GM19239 (cell line): ENCODE measurements at places on chromosomes 6 and 20.

DNA sequence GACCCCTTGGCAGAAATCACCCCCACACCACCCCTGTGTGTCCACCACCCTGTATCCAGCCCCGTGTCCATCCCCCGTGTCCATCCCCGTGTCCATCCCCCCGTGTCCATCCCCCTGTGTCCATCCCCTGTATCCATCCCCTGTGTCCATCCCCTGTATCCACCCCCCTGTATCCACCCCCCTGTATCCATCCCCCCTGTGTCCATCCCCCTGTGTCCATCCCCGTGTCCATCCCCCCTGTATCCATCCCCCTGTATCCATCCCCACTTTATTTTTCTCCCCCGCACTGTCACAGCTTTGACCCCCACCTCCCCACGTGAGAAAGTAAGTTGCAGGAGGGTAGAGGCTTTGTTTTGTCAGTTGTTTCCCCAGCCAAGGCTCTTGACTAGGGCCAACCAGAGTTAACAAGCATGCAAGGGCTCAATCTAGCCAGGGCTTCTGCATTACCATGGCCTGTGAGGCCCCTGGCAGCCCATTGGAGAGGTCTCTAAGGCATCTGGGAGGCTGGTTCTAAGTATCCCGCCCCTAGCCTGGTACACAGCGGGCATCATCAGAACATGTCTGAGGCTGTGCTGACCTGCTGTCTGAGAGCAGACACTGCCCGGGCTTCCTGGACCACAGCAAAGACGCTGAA, 18.1 kb upstream of the SIRPA start:
- DNase-seq: peak; percentile 65

GRCh38 chr6:90610301-90610750, 23.5 kb upstream of the MAP3K7 start:
- DNase-seq: no peak

DNA sequence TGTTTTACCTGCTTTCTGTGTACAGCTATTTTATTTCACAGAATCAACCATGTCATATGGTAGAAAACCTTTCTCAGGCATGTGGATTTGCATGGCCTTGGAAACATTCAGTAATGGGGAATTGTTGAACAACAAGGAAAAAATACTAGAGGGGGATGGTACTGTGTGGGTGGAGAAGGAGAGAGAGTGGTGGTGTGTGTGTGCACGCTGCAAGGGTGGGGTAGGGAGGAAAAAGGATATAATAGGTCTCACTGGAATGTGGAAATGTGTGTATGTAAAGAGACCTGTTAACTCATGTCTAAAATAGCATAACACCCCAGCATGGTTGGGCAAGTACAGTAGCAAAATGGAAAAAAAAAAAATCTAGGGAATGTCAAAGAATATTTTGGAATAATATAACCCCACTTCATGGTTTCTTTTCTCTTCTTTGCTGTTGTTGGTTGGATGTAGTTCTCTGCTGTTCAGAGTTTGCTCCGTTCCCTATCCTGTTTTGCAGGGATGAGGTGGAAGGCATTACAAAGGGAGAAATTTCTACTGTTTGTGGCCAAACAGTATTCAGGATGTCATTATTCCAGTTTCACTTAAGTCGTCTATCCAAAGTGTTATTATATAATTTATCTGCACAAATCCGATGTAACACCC, 93.9 kb upstream of the CITED2 start:
- DNase-seq: no peak

DNA sequence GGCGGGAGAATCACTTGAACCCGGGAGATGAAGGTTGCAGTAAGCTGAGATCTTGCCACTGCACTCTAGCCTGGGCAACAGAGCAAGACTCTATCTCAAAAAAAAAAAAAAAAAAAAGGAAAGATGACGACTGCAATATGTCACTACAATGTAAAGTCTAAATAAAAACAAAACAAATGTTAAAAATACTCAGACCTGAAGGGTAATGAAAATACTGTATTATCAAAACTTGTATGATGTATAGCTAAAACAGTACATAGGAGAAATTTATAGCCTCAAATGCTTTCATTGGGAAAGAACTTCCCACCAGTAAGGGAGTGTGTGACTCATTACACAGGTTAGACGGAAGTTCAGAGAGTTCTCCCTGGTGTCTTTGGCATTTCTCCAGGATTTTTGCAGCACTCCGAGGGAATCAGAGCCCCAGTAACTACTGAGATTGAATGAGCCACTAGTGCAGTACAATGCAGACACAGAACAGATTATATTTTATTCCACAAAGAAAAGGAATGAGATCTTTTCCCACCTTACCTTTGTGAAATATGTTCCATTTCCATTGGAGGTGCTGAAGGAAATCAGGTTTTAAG, 12.5 kb upstream of the RALGAPB start:
- DNase-seq: no peak

DNA sequence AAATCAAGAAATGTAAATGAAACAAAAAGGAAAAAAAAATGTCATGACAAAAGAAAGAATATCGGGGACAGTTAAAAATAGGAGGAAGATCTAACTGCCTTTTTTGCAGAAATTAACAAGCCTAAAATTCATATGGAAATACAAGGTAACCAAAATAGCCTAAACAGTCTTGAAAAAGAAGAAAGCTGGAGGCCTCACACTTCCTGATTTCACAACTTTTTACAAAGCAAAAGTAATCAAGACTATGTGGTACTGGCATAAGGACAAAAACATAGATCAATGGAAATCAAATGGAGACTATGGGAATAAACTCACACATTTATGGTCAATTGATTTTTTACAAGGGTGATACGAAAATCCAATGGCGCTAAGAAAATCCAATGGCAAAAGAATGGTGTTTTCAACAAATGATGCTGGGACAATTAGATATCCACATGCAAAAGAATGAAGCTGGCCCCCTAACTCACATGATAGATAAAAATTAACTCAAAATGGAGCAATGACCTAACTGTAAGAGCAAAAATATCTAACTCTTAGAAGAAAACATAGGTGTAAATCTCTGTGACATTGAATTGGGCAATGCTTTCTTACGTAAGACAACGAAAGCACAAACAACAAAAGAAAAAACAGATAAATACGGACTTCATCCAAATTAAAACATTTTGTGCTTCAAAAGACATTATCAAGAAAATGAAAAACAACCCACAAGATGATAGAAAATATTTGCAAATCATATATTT, 24.5 kb downstream of the MAP3K5 start:
- no peak for DNase-seq

DNA sequence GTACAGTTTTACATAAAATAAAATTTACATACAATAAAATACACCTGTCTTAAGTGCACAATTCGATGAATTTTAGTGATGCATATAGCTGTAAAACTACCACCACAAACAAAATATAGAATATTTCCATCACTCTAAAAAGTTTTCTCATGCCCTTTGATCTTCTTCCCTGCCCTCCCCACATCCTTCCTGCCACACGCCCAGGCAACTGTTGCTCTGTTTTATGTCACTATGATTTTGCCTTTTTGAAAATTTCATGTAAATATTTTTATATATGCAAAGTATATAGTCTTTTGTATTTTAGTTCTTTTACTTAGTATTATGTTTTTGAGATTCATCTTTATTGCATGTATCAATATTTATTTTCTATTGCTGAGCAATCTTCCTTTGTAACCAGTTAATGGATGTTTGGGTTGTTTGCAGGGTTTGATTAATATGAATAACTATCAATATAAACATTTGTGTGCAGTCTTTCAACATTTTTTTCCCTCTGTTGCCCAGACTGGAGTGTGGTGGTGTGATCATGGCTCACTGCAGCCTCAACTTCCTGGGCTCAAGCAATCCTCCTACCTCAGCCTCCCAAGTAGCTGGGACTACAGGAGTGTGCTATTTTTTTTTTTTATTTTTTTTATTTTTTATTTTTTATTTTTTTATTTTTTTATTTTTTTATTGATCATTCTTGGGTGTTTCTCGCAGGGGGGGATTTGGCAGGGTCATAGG, 23.8 kb upstream of the SAMHD1 start:
- peak; percentile 22 for DNase-seq

- no peak for DNase-seq
Observed at GRCh38 chr6:44826025-44826676, 438.6 kb downstream of the CDC5L start.

- no peak for DNase-seq
Observed at GRCh38 chr20:34179637-34180360, 61.4 kb upstream of the ASIP start.

DNA sequence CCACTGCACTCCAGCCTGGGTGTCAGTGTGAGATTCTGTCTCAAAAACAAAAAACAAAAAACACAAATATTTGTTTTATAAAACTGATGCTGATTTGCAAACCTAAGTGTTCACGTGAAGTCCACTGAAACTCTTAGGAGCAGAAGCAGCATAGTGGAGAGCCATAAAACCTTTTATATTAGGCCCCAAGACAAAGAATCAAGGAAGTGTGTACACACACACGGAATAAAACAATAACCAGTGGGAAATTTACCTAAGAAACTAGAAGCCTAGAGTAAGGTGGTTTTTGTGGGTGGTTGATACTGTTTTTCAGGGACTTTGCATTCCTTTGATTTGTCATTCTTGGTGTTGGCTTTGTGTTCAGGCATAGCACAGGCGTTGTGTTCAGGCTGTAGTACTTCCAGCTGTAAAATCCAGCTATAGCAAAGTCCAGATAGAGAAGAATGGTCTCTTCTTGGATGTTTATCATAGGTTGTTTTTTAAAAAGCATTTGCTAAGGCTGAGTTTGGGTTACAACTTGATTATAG, 61.3 kb downstream of the ATRN start:
- DNase-seq: no peak

DNA sequence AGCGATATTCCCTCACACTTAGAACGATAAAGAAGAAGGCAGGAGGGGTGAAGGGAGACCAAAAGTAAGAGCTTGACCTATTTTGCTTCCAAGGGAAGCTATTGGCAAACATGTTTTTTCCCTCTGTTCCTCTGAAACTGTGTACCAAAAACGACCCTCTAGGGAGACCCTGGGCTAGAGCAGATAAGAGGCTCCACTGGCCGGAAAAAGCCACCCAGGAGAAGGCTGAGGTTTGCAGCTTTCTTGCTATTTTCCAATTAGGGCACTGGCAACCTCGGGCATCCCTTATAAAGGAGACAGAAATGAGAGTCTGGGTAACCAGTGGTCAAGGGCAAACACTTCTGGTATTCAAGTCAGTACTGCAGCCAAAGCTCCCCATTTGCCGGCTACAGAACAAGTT, 168.0 kb downstream of the KIF16B start:
- DNase-seq: no peak

DNA sequence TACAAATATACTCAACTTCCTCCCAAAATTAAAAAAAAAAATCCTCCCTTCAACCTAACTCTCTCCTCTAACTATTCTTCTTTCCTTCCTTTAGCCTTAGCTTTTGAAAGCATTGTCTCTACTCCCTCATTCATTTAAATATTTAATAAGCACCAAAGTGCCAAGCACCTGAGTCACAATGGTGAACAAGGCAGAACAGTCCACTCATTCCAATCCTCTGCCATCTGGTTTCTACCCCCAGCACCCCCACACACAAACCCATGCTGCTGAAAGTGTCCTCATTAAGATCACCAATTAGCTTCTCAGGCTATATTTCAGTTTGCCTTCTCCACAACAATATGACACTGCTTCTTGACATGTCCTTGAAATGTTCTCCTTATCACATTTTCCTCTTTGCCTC, 76.3 kb downstream of the DTNBP1 start:
- no peak for DNase-seq

- no peak for DNase-seq
Observed at GRCh38 chr20:58576603-58576970, 61.4 kb upstream of the APCDD1L start.

DNA sequence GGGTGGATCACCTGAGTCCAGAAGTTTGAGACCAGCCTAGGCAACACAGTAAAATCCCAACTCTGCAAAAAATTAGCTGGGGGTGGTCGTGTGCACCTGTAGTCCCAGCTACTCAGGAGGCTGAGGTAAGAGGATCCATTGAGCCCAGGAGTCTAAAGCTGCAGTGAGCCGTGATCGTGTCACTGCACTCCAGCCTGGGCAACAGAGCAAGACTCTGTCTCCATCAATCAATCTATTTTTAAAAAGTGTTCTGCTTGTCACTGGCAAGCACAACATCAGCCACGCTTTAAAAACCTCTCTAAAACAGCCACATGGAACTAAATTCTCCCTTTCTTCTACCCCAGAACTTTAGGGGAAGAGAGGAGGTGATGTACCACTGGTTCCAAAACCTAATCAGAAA, 131.6 kb upstream of the RREB1 start:
- no peak for DNase-seq

DNA sequence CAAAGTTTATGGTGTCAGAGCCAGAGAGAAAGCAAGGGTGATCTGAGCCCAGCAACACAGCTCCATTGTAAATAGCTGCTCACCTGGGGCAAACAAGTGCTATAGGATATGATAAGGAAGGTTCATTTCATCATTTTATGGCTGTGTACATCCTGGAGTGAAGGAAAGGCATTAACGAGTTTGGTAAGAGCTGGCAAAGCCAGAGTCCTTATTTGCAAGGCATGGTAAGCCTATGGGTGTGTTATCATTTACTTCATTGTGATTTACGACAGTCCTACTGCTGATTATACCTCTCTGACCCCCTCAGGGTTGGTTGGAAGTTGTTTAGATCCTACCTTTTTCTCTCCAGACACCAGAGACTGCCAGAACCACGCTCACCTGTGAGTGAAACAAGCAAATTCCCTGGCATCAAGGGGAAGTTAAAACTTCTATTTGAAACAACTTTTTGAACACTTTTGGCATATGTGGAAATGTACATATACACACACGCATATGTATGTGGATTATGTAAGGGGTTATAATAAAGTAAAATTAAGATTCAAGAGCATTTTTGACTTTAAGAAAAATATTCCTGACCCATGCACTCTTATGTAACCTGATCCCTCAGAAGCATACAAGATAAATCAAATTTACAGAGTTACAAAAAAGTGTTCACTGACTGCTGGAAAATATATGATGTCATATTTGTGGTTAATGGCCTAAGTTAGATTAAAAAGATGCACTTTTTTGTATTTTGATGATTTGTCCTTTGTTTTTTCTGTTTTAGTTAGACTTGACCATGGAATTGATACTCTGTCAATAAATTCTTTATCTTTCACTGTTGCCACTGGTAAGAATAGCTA, 40.4 kb upstream of the EDN1 start:
- DNase-seq: no peak

GRCh38 chr6:87925373-87926060, 122.1 kb upstream of the SPACA1 start:
- peak; percentile 38 for DNase-seq

DNA sequence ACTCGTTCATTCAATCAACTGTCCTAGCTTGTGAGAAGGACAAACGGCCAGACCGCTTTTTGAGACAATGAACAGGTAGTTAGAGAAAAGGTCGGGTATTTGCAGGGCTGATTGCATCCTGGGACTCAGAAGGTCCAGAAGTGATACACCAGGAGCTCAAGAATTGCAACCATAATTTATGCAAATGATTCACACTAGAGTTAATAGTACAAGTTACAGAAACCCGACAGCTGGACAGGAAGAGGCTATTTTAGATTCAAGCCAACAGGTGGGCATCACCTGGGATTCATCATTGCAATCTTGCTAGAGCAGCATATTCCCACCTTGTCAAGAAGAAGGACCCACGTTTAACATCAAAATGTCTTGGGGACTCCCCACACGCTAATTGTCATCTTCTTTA, 83.5 kb downstream of the TNFAIP3 start:
- DNase-seq: no peak
